ENCODE measurements at places on chromosomes 11 and 22. TPM values are rescaled to one million over a fixed set of nuclear protein-coding genes. Genes with fewer than 3 reads are reported as not detected.
A peak's percentile ranks its signal among the peaks of the same experiment; 100 is the strongest.

Gene RAB30
- 10.5 TPM for total RNA-seq

Gene DBX1
- total RNA-seq: not detected

- no peak for DNase-seq
Observed at GRCh38 chr11:92461447-92461846, 236.8 kb downstream of the FAT3 start.

DNA sequence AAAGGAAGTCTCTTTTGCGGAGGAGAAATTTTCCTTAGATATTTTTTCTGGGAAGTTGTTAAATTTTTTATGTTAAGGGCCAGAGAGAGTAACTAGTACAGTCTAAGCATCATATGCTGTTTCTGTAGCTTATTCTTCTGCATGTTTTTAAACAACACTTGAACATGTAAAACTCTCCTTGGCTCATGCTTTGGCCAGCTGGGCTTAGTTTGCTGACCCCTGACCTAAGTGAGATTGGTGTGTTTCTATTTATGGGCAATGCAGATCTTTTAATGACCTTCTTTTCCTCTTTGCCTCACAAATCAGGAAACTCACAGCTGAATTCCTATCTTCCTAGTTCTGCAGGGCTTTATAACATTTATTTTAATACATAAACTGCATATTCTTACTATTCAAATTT lies 942.5 kb downstream of the OPCML start:
- DNase-seq: no peak

DNA sequence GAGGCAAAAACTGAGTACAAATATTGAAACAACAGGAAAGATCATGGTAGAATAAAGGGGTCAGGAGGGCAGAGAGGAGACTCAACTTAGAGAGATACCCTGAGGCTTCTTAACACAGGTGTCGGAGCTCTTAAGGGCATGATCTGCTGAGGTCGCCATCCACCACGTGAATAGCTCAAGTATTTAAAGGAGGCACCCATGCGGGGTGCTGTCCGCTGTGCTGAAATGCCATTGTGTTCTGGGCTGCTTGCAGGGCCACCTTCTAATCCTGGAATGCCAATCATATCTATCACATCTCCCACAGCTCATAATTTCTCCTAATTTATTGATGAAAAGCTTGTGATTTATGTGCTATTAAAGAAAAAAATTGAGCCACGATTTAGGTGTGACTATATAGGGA lies 90.2 kb downstream of the SEZ6L start:
- DNase-seq: no peak

GRCh38 chr11:45906096-45906682 lies 882 bp downstream of the FREY1 start:
- DNase-seq: peak; percentile 80

- no peak for DNase-seq
Observed at GRCh38 chr22:24162436-24162835, 18.9 kb upstream of the SUSD2 start.

DNA sequence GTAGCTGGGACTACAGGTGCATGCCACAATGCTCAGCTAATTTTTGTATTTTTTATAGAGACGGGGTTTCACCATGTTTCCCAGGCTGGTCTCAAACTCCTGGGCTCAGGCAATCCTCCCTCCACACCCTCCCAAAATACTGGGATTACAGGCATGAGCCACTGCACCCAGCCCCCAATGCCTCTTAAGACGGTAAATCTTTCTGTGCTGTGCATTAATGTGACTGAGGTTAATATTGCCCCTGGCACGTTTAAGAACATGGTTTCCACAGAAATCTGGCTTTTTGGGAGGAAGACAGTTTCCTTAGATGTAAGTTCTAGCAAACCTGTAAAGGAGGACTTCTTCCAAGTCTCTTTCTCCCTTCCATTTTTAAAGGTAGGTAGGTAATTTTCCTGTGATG lies 6.1 kb upstream of the HORMAD2 start:
- no peak for DNase-seq

DNA sequence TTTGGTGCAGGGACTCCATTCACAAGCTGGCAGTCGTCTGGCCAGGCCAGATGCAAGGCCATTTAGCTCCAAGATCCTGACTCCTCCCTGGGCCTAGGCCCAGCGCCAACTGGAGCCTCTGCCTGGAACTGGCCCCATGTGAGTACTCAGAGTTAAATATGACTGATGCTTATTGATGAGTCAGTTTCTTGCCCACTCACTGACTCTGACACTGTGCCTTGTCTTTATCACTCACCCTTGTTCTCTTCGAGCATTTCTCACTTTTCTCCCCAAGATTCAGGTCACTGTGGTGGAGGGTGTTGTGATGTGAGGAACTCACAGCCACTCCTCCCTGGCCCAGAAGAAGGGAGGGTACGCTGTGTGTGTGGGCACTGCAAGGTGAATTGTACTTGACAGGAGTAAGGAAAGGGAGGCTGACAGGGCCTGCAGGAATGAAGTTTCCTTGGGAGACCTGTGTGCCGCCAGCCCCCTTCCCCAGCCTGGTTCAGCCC lies 23.2 kb upstream of the ST3GAL4 start:
- DNase-seq: peak; percentile 83
